Central memory CD8-positive, alpha-beta T cell (primary cell): ENCODE measurements at places on chromosomes 5 and 9.

DNA sequence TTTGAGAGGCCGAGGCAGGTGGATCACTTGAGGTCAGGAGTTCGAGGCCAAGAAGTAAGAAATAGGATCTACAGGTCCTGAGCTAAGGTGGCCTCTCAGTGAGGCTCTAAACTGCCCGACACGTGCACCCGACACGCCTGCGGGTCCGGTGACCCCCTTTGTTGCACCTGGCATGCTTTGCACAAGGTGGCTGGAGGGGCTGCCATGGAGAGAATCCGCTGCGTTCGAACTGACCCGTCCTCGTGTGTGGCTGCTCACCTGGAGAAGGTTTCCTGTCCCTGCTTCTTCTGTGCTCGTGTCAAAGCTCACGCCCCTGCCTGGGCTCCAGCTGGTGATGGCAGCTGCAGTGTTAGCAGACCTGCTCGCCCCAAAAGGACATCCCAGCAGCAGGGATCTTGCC lies 5.7 kb upstream of the OLFM1 start:
- no peak for DNase-seq

- no peak for DNase-seq
These were observed 331.3 kb downstream of the ASTN2 start for GRCh38 chr9:117083559-117083958.

GRCh38 chr5:179118338-179118737 lies 58.2 kb downstream of the ZNF354C start:
- no peak for DNase-seq

DNA sequence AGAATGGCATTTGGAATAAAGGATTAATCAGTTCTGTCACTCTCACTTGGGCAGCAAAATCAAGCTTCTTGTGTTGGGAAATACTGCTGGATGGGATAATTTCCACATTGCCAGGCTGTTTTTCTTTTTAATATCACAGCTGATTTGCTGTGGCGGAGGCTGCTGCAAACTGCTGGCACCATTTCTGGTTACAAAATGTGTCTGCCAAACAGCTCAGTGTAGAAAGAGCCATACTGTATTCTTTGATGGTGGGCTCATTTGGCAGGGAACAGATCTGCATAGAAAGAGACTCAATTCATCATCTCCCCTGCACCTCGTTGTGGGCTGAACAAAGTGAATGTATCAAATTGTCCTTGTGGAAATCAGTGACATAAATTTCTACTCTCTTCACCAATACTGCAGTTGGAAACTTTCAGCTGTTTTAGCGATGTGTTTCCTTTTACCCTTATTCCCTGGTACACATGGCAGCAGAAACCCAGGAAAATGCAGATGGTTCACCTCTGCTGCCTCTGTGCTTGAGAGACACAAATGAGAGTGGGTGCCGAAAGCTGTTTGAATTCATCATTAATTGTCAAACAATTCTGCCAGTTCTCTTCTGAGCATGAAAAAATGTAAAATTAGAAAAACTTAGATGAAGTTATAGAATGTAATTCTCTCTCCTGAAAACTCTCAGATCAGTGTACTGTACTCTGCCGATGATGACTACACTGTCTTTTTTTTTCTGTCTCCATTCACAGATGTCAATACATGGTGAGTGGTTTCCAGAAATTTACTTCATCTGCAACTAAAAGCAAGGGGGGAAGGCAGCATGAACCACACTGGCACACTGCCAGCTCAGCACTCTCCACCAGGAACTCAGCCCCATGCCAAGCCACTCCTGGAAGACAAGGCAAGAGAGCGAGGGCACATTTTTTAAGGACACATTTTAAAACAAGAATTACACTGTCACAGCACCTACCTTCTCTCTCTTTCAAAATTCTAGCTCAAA lies 75.0 kb downstream of the HMHB1 start:
- no peak for DNase-seq

- DNase-seq: no peak
These were observed 161.2 kb downstream of the SNX18 start for GRCh38 chr5:54678737-54679136.

GRCh38 chr9:98303633-98304125 lies 48.2 kb upstream of the TBC1D2 start:
- DNase-seq: no peak

- no peak for DNase-seq
These were observed 19.5 kb upstream of the SERINC5 start for GRCh38 chr5:80275347-80275746.

GRCh38 chr5:177097016-177097985 lies 10.6 kb downstream of the FGFR4 start:
- no peak for DNase-seq
